Cortex of kidney (tissue), 1 donor: ENCODE measurements at places on chromosomes 16 and 17.

DNA sequence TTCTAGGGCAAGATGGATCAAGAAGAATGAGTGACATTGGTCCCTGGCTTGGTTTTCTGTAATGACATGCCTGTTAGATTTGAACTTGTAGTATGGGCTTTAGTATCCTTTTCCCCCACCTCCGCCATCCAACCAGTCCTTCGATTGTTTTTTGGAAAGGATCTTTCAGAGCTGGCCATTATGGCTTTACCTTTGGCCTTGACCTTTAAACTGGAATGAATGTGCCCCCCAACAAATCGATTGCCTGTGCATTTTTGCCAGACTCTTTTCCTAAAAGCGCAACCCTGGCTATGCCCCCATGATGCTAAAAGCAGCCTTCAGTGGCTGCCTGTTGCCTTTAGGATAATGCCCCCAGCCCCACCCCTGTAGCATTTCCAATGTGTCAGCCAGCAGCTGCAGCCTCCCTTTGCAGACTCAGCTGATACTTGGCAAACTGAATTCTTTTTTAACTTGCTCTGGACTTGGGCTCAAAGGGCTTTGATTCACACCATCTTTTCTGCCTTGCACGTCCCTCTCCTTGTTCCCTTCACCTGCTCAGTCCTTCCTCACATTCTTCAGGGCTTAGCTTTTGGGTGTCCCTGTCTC is 4.0 kb downstream of the GPRC5C start:
- no peak for DNase-seq

DNA sequence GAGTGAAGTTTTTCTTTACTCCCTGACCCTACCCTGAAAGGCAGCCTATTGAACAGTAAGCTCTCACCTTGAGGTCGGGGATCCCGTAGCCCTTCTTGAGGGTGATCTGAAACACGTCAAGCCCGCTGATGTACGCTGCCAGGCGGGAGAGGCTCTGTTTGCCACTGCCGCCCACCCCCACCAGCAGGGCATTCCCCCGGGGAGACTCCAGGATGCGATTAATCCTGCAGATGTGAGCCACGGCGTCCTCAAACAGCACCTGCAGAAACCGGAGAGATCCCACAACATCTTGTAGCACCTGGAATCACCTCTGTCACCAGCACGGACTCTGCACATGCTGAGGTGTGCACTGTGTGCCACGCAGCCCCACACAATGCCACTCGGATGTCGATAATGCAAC is 96.8 kb downstream of the PGS1 start:
- no peak for DNase-seq

DNA sequence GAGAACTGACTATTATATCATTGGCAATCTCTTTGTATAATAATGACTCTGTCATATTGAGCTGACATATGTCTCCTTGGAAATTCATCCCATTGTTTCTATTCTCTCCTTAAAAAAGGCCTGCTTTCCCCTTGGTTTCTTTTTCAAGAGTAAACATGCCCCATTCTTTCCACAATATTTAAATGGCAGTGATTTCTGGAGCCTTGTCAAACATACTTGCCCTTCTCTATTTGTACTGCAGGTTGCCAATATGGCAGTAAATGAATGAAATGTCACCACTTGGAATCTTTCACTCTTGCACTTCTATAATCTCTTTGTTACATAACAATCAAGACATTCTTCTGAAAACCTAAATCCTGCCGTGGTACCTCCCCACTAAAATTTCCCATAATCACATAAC is 1265.1 kb upstream of the CDH8 start:
- DNase-seq = no peak

GRCh38 chr16:73457851-73458250 is 409.9 kb upstream of the ZFHX3 start:
- DNase-seq = no peak

- DNase-seq = no peak
Observed at GRCh38 chr16:85438981-85439685, 174.0 kb upstream of the GSE1 start.

- DNase-seq = no peak
Observed at GRCh38 chr16:65786916-65787315, 579.6 kb upstream of the CDH5 start.

GRCh38 chr16:70391881-70392481 is 45.3 kb downstream of the DDX19A start:
- no peak for DNase-seq

- DNase-seq = no peak
Observed at GRCh38 chr16:8571061-8571596, 19.2 kb downstream of the TMEM114 start.

DNA sequence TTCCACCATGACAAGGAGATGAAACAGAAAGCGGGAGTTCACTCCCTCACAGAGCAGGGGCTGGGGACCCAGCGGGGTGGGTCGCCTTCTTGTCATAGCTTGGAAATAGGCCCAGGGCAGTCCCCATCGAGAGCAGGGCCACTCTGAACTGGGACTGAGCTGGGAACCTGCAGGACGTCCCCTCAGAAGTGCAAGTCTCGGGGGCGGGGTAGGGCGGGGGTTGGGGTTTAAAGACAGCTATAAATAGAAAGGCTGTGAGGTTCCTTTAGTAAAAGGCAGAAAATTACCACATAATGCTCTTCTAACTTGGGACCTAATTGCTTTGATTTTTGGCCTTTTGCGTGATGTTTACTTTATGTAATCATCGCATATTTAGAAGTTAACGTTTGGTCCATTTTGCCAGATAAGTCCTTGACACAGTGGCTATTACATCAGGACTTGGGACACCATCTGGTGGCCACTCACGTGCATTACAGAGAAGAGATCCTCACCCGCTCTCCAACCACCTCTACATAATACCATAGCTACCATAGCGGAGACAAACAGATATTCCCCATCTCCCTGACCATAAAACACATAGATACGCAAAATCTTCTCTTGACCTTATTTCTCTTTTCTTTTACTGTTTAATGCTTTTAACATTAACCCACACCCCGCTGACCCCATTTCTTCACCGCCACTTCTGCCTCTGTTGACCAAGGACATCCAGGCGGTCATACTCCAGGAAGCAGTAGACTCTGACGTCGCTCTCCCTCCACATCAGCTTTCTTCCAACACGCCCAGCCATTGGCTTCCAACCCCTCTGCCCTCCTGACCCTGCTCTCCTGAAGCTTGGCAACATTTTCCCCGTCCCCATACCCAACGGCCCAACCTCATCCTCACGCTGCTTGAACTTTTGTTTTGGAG is 27.5 kb upstream of the PIK3R6 start:
- DNase-seq = no peak

DNA sequence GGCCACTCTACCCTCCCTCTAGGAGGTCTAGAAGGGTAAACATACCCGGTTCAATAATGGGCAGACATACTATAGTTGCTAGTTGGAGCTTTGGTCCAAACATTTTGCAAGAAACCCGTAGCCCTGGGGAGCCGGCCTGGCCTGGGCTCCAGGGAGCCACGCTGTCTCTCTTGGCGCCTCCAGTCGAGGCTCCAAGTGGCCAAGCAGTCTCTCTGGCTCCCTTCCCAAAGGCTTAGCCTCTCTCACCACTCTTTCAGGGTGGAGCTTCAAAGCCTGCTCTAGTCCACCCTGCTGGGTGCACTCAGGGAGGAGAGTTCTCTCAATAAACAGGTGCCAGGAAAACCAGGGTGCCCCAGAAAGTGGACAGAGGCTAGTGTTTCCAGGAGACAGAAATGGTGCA is 32.2 kb downstream of the RCVRN start:
- no peak for DNase-seq

DNA sequence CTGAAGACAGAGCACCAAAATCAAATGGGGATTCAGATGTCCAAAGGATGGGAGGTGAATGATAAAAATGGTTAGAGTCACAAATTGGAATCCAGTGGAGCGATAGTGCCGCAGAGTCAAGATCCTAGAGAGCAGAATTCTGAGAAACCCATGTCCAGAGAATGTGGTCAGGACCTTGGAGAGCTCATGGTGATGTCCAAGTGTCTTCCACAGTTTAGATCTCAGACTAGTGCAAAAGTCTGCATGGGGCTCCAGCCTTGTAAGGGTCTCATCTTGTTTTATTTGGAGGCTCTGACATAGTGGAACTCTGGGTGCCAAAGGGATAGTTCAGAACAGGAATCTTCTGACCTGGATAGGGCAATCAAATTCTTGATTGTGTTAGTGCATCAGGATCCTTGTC is 245.9 kb upstream of the HSBP1 start:
- no peak for DNase-seq

DNA sequence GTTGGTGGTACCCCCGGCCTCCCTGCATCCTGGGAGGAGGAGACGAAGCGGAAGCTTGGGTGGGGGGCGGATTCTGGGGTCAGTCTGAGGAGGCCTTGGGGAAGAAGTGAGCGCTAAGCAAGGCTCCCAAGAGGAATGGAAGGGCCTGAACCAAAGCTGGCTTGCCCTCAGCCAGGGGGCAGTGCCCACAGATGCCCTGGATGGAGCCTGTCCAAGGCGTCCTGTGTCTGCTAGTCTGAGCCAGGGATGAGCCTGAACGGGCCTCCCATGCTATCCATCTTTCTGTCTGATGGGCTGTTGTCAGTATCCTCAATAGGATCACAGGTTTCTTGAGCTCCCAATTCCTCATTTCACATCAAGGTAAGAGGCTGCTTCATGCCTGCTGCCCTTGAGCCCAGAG is 122.3 kb upstream of the LHX1 start:
- no peak for DNase-seq

- no peak for DNase-seq
Observed at GRCh38 chr17:29761040-29761761, 138.5 kb upstream of the CORO6 start.

DNA sequence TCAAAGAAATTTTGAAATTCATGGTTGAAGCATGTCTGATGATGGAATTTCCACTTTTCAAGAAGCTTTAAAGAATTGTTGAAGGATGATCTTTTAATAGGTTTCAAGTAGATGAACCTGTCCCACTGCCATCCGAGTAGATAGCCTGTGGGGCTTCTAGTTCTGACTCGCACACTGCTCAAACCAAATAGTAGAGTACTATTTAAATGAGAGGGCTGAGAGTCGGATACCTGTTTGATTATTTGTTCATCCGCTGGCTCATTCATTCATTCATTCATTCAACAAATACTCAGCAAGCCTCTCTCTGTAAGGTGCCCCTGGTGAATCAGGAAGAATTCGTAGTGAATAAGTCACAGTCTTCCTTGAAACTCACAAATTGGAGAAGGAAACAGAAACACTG is 108.2 kb upstream of the IRX5 start:
- no peak for DNase-seq

DNA sequence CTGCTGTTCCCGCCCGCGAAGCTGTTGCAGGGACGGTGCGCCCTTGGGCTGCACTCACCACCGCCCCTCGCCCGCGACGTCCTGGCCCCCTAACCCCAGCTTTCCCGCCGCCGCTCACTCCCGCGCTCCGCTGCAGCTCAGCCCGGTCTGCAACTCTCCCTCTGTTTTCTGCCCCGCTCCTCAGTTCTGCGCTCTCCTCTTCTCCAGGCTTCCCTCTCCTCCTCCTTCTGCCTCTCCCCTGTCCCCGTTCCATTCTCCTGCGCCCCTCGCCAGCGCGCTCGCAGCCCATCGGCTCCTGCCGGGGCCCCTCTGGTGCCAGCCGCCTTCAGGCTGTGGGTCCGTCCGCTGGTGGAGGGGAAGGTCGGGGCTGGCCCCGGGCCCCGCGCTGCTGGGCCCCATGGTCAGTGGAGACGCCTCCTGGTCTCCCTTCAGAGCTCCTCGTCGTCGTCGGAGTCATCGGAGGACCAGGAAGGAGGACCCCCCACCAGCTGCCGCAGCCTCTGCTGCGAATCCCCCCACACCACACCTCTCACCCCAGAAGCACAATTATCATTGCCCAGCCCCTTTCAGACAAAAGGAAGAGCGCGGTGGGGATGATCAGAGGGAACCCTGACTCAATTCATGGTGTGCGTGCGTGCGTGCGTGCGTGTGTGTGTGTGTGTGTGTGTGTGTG is 223.2 kb upstream of the FOXF1 start:
- no peak for DNase-seq

DNA sequence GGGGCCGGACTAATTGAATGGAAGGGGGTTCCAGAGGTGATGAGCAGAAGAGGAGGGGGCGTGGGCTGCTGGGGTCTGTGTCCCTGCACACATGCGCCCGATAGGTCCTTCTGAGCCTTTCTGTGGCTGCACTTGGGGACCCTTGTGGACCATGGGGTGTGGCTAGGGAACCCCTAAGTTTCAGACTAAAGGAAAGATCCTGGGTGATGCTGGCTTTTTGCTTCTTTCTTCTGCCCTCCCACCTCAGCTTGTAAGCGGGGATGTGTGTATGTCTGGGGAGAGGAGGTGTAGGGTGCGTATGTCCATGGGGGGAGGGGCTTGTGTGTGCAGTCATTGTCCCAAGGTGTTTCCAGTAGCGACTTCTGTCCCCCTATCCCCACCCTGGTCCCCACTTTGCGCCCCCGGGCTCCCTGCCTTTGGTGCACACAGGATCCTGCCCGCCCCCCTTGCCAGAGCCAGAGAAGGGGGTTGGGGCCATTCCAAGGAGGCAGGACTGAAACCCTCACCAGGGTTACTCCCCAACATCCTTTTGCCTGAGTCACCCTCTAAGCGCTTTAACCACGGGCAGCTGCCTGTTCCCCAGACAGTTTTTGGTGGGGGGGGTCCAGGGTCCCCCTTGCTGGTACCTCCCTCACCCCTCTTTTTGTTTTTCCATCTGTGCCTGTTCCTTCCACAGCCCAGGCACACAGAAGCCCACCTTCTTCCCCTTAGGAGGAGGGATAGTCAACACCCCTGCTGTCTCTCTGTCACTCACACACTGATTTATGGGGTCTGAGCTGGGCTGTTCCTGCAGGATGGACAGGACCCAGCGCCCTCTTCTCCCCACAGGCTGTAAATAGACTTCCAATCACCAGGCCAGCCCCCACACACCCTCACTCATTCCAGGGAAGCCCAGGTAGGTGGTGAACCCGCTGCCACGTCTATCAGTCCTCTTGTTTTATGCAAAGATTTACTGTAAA is 83.2 kb downstream of the ARHGAP23 start:
- no peak for DNase-seq

DNA sequence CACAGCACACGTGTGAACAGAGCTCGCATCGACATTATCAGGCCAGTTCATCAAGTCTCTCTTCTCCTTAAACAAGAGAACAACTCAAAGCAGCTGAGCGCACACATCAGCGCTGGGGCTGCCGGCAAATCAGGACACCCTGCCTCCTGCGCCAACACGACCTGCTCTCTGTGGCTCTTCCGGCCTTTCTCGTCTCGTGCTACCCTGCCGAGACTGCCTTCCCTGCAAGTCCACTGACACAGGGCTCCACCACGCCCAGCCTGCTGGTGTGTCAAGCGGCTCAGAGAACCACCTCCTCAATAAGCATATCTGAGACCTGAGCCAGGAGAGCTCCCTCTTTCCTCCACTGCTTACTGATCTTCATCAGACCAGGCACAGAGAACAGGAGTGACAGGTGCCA is 96.9 kb downstream of the ZNF778 start:
- no peak for DNase-seq

DNA sequence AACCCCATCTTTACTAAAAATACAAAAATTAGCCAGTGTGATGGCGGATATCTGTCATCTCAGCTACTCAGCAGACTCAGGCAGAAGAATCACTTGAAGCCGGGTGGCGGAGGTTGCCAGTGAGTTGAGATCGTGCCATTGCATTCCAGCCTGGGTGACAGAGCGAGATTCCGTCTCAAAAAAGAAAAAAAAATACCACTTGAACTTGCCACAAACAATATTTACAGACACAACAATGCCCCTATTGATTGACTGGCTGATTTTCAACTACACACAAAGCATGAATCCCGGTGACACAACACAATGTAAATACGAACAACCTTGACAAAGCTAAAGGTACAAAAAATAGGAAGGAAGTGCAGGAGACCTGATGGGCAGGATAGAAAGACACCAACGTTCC is 49.3 kb downstream of the NXN start:
- DNase-seq = no peak
